ENCODE measurements at places on chromosomes 4 and X. TPM values are rescaled to one million over a fixed set of nuclear protein-coding genes. Genes with fewer than 3 reads are reported as not detected.
A peak's percentile ranks its signal among the peaks of the same experiment; 100 is the strongest.

DNA sequence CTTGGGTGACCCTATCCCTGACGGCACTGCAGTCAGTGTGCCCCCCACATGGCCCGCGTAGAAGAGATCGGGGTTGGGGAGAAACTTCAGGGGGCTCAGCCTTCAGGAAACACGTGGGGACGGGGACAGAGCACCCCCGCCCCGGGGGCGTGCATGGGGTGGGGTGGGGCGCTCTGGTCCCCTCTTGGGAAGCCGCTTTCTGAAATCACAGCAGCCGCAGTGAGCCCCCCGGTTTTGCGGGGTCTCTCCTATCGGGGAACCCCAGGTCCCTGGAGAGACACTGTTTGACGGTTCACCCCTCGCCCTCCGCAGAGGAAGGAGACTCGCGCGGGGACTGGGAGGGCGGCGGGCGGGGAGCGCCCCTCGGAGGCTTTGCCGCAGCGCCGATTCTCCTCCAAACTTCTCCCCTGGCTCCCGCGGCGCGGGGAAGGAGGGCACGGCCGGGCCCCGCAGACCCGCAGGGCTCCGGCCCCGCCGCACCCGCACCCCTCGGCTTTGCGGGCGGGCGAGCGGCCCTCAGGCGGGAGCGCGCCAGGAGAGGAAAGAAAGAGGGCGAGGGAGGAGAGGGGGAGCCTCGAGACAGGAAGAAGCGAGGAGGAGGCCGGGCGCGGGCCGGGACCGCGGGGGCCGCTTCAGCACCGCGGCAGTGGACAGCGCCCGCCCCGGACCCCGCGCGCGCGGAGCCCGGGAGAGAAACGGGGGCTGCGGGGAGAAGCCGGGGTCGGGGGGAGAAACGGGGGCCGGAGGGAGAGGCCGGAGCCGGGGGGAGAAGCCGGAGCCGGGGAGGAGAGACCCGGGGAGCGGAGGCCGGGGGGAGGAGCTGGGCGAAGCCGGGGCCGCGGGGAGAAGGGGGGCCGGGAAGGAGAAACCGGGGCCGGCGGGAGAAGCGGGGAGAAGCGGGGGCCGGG, 612 bp downstream of the CPLX1 start:
- no peak overlapping the region for H3K27ac ChIP-seq
- peaks cover 25% of the 10 kb centered on the region for H3K27me3 ChIP-seq
- no peak for DNase-seq
- H3K36me3 ChIP-seq: no peaks in the 10 kb centered on the region

DNA sequence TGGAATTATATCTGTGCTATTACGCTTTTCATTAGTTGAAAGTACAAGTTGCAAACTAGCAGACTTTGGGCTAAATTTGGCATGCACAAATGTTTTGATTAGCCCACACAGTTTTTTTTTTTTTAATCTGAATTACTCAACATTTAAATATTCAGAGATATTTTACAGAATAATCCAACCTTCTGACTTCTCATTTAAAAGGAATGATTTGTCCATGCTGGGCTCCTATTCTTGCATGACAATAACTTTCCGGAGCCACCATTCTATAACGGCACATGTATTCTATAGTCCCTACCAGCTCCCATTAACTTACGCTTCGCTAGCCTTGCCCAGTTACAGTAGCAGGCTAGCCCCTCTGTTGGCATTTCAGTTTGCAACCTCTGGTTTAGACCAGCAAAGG, 219.3 kb upstream of the FTHL17 start:
- no peaks in the 10 kb centered on the region for H3K4me1 ChIP-seq
- DNase-seq: no peak
- no peaks in the 10 kb centered on the region for H3K27me3 ChIP-seq
- no peak overlapping the region for H3K4me3 ChIP-seq
- no peaks in the 10 kb centered on the region for H3K36me3 ChIP-seq

DNA sequence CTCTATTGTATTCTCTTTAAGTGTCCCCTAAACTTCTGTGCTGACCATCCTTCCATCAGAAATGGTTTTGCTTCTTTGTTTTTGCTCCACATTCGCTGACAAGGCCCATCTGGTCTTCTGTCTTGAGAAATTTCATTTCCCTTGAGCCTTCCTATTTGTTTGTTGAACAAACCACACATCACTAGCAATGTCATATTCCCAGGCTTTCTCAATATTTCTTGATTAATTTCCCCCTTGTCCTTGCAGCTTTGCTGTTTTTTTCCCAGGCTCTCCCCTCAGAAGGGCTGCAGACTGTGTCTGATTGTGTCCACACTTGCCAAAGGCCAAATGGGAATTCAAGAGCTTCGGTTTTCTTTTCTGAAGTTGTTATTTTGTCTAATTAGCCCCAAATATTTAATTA, 158.9 kb downstream of the MID1IP1 start:
- H3K4me1 ChIP-seq: no peaks in the 10 kb centered on the region
- H3K36me3 ChIP-seq: no peaks in the 10 kb centered on the region
- peaks cover 5% of the 10 kb centered on the region for H3K27me3 ChIP-seq
- DNase-seq: no peak
- H3K4me3 ChIP-seq: no peak overlapping the region

GRCh38 chrX:26670521-26670920, 454.6 kb downstream of the MAGEB5 start:
- no peaks in the 10 kb centered on the region for H3K27me3 ChIP-seq
- no peaks in the 10 kb centered on the region for H3K4me1 ChIP-seq
- no peak overlapping the region for H3K27ac ChIP-seq
- no peak for DNase-seq
- H3K36me3 ChIP-seq: no peaks in the 10 kb centered on the region

DNA sequence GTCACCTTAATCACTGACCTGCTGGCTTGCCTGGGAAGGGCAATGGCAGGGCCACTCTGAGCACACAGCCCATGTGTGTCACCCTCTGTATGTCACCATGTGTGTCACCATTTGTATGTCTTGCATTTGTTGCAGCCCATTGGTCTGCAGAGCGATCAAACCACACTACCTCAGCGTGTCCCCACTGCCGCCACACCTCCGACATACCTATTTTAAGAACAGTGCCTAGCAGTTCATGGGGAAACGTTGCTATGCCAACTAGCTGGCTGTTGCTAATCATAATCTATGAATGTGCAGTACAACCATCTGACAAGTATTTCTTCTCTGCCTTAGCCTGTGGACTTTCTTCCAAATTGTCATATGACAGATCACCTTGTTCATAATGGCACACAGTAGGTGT, 8.0 kb upstream of the CRMP1 start:
- no peaks in the 10 kb centered on the region for H3K27me3 ChIP-seq
- DNase-seq: no peak
- no peaks in the 10 kb centered on the region for H3K4me1 ChIP-seq

GRCh38 chr4:157291071-157291470, 70.5 kb downstream of the GRIA2 start:
- no peak for DNase-seq
- H3K36me3 ChIP-seq: no peaks in the 10 kb centered on the region
- H3K4me3 ChIP-seq: no peak overlapping the region
- no peak overlapping the region for H3K27ac ChIP-seq
- H3K27me3 ChIP-seq: no peaks in the 10 kb centered on the region

- no peak for DNase-seq
- H3K4me1 ChIP-seq: no peaks in the 10 kb centered on the region
- no peaks in the 10 kb centered on the region for H3K36me3 ChIP-seq
- peaks cover 32% of the 10 kb centered on the region for H3K27me3 ChIP-seq
- H3K4me3 ChIP-seq: peak overlapping the region; percentile 32
These were observed 1.7 kb upstream of the PCDH10 start for GRCh38 chr4:133147286-133147821.

DNA sequence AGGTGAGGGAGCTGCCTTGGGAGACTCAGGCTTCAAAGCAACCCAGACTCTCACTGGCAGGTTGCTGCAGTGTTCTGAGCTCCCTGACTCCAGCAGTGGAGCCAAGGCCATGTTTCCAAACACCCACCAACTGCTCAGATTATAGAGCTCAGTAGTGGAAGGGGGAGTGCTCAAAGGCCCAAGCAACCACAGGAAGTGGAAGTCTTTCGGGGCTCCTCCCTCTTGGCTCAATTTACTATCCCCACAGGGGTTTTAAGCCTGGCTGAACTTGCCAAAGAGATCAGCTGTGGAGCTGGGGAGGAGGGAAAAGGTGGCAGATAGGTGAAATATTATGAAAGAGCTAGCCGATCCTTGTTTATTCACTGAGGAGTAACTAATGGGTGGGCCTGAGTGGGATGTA, 82.5 kb downstream of the HPRT1 start:
- DNase-seq: no peak
- no peaks in the 10 kb centered on the region for H3K4me1 ChIP-seq
- no peaks in the 10 kb centered on the region for H3K36me3 ChIP-seq
- peaks cover 2% of the 10 kb centered on the region for H3K27me3 ChIP-seq
- no peak overlapping the region for H3K27ac ChIP-seq

DNA sequence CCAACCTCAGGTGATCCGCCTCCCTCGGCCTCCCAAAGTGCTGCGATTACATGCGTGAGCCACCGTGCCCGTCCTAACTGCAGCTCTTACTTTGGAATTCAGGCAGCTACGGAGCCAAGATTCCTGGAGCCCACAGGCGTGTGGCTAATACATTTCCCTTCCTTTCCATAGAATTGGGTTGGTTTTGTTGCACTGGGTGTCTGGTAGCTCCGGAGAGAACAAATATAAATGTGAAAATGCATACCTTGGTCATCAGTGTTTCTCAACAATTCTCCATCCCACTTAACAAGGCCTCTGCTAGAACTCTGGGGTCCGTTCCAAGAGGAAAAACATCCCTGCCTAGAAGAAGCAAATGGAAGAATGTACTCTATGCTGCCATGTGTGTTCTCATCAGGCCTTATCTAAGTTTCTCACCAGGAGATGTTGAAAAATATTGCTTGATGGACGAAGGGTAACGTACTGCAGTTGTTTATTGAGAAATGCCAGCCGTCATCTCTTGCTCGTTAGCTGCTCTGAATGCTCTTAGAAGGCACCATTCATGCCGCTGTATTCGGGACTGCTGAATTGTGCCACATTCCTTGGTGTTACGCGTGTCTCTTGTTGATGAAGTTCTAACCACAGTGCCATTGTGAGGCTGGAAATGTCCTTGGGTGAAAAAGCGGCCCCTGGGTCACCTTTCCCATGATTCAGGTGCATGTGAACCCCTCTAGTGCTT, 50.5 kb upstream of the CD99 start:
- H3K4me3 ChIP-seq: no peak overlapping the region
- no peaks in the 10 kb centered on the region for H3K36me3 ChIP-seq
- no peaks in the 10 kb centered on the region for H3K27me3 ChIP-seq
- no peak for DNase-seq
- H3K4me1 ChIP-seq: no peaks in the 10 kb centered on the region
- no peak overlapping the region for H3K27ac ChIP-seq

- no peaks in the 10 kb centered on the region for H3K27me3 ChIP-seq
- no peak overlapping the region for H3K4me3 ChIP-seq
- no peak for DNase-seq
- no peaks in the 10 kb centered on the region for H3K36me3 ChIP-seq
- H3K4me1 ChIP-seq: no peaks in the 10 kb centered on the region
These were observed 151.7 kb upstream of the CXCL13 start for GRCh38 chr4:77453911-77454310.

DNA sequence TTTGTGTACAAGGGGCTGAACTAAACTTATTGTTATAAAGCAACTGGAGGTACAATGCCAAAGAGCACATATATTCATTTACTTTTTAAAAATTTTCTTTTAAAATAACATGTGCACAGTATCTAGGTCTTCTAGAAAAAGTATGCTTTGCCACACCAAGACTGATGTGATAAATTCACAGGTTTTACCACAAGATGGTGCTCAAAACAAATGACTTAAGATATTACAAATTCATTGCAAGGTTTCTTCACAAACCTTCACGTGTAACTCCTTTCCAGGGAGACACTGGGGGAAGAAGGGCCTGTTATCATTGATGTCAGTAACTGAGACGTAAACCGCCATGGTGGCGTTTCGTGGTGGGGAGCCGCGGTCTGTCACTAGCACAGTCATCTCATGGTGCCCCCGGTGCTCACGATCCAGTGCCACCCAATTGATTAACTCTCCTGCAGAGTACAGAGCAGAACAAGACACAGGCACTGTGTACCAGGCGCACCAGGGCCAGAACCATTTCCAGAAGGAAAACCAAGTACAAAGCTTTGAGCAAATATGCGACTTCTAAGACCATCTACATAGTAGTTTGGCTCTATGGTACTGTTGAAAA, 162.2 kb downstream of the DCHS2 start:
- peak overlapping the region; percentile 51 for H3K27ac ChIP-seq
- no peak overlapping the region for H3K4me3 ChIP-seq
- H3K4me1 ChIP-seq: no peaks in the 10 kb centered on the region
- no peak for DNase-seq

DNA sequence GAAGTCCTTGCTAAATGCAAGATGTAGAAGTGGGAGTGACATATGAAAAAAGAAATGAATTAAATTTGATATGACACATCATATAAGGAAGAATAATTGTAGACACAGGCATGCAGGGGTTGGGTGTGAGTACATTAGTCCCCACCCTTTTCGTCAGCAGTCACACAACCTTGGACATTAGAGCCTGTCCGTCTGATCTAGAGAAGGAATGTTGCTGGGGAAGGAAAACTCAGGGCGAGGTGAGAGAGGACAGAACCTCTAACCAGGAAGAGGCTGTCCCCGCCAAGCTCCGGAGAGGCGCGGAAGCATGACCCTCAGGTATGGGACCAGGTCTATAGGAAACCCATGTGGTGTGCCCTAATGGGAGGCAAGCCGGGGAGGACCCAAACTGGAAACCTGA, 102.1 kb downstream of the RELL1 start:
- no peak for DNase-seq
- no peaks in the 10 kb centered on the region for H3K36me3 ChIP-seq
- H3K27ac ChIP-seq: no peak overlapping the region
- H3K27me3 ChIP-seq: no peaks in the 10 kb centered on the region

DNA sequence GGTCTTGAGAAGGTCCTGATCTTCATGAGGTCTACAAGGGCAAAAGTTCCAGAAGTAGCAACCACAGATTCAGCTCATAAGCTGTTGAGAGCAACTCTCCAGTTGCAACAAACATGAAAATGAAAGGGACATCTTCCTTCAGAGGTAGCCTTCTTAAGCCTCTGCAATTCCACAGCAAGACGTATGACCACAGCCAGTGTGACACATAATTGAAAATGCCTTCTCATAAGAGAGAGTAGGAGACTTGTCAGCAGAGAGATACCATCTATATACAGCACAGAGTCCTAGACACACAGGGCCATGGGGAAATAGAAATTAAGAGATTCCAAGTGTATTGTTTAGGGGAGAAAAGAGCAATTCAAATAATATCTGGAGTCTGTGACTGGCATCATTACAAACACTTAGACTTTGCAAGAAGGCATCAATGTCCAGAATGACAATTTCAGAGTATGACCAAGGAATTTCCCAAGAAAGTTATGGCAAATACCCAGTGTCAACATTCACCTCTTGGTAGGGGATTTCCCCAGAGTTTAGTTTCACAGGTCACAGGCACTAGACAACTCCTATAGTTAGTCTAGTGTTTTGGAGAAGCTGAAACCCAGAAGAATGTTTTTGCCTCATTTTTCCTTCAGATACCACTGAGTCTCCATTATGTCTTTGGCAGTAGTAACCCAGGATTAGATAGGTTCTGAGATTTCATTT, 340.3 kb downstream of the ZNF674 start:
- no peak overlapping the region for H3K27ac ChIP-seq
- no peaks in the 10 kb centered on the region for H3K4me1 ChIP-seq
- no peaks in the 10 kb centered on the region for H3K27me3 ChIP-seq
- DNase-seq: no peak
- H3K4me3 ChIP-seq: no peak overlapping the region

Gene MAGEE2
- 0.83 TPM for total RNA-seq

Gene SPOCK3
- 1.3 TPM for total RNA-seq

Gene FGF5
- total RNA-seq: not detected

Gene GNRHR
- not detected for total RNA-seq
